ENCODE measurements at places on chromosomes 5 and 9.

DNA sequence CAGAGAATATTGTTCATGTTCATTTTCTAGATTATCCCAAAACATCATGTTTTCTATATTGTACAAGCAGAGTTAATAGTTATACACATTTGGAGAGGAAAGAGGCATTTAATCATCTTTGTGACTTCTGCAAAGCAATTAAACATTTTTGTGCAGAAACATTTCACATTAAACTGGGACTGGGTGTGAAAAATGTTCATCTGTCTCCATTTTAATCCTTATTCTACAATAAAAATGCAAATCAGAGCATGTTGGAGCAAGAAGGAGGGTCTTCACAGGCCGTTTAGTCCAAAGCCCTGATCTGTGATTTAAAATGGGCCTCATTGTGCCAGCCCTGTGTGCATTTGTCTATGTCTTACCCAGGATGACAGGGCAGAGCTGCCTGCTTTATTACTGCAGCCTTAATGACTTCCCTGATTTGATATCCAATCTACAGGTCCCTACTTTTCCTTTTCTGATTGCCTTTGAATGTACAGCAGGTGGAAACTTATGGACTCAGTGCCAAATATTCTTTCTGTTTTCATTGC lies 183.5 kb downstream of the CAVIN4 start:
- no peak for DNase-seq

GRCh38 chr5:116980581-116980980 lies 406.0 kb upstream of the SEMA6A start:
- DNase-seq, result no peak

DNA sequence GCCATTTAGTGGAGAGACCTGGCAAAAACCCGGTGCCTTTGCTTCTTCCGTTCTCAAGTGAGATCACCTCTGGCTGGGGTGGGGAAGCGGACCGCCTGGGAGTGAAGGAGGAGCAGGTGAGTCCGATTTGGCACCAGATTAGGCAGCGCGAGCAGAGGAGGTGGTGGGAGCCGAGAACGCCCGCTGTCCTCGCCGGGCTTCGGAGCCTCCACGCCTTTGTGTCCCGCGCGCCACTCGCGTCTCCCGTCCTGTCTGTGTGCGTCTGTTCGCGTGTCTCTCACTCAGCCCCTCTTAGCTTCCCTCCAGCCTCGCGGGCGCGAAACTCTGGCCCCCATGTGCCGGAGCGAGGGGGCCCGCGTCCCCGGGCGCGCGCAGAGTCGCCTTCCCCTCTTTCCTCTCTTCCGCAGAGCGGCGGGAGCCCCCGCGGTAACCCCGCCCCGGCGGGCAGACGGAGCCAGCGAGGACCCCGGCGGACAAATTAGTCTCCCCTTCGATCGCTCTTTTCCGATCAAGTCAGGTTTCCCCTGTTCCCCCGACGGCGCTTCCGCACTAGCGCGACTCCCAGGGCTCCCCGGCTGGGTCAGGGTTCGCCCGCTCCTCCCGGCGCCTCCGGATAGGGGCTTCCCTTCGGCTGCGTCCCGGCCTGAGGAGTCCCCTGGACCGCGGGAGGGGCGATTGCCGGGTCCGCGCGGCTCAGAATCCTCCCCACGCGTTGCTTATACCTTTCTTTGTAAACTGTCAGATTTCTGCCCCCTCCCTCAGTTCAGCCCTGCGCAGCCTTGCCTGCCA lies 7.1 kb downstream of the POU4F3 start:
- DNase-seq, result no peak

DNA sequence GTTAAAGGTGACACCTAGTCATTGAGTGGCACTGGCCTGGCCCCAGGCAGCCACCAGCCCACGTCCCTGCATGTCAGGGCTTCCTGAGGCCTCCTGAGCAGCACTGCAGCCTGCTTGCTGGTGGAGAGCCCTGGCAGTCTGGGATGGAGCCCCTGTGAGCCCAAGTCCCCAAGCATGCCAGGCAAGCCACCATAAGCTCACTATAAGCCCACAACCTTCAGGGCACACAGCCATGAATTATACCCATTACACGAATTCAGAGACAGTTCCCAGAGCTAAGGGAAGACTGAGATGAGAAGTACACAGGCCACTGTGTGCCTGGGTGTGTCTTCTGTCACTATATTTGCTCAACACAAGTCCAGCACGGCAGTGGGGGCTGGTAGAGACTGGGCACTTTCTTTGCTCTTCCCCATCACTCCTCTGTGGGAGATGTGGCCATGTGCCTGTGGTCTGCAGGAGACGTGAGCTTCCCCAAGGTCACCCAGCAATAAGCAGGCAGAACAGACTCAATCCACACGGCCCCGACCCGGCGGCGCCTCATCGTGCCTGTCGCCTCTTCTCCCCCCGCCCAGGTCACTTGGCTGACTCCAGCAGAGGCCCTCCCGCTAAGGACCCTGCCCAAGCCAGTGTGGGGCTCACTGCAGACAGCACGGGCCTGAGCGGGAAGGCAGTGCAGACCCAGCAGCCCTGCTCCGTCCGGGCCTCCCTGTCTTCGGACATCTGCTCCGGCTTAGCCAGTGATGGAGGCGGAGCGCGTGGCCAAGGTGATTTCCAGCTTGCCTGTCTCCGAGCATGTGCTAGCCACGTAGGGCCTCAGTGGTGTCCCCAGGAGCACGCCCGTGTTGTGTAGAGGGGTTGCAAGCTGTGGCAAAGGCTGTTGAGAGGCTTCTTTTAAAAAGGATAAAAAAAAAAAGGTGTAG lies 114.8 kb downstream of the WNK2 start:
- DNase-seq, result no peak

GRCh38 chr5:111535879-111536549 lies 23.7 kb upstream of the STARD4 start:
- no peak for DNase-seq

DNA sequence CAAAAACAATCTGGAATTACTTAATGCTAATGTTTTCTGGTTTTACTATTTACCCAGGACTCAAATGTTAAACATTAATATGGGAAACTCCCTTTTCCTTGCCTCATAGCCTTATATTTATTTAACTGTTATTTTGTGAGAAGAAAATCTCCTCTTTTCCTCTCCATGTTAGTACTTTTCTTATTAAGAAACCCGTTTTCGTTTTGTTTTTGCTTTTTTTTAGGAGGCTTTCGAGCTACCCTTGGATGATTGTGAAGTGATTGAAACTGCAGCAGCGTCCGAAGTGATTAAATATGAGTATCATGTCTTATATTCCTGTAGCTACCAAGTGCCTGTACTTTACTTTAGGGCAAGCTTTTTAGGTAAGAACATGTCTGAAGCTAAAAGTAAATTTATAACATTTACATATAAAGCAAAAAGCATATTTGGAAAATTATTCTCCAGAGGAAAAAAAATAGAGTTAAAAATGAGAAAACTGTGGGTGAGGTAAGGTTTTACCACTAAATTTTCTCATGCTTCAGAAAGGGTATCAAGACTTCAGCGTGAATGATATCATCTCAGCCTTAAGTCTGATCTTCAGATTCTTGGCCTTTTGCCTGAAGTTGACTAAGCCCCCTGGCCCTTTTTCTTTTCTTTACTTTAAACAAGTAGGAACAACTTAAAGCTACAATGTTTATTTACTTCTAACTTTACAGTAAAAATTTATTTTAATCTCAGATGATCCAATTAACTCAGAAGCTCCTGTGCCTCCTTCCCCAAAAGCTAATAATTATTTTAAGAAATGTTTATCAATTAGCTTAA lies 113.8 kb downstream of the RPS23 start:
- DNase-seq, result no peak

DNA sequence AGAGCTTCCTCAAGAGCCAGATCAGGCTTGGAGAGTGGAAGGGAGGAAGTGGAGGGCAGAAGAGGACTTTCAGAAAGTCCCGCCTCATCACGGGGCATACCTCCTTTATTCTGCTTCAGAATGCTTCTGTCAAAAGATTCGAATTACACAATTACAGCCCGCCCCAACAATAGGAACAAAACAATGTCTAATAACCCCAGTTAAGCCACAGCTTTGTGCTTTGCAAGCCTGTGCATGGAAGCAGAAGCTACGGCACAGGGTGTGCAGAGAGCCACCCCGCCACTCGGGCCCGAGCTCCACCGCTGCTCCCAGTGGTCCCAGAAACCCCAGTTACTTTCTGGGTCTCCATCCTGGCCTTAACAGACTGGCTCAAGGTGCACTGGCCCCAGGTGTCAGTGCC lies 23.5 kb downstream of the HNRNPH1 start:
- DNase-seq, result no peak

GRCh38 chr5:168784454-168784853 lies 205.3 kb upstream of the PANK3 start:
- DNase-seq, result no peak

- no peak for DNase-seq
Measured at GRCh38 chr5:149235841-149236240, 35.8 kb upstream of the AFAP1L1 start.

DNA sequence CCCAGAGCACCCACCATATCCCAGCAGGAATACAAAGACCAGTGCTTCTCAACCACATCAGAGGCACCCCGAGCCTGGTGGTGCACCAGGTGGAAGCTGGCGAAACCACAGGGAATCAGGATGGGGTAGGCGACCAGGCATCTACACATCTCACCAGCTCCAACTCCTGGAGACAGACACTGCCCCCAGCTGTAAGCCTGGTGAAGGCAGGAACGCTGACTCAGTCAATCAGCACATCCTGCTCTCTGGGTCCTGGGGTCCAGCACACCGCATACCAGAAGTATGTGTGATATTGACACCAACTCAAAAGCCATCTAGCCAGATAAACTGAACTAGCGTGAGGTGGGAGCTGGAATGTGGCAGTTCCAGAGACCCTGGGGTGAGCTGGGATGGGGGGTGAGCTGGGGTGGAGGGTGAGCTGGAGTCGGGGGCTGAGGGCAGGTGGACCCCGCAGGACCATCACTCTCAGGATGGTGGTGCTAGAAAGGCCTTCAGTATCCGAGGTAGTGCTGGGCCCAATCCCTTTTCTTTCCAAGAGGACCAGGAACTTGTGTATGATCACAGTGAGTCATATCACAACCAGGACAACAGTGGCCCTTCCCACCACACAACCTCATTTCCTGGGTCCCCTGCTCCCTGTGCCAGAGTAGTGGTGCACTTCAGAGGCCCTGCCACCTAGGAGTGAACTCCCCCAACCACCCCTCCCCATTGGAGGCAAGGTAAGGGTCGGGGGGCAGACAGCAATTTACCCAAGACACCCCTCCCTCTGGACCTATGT lies 2.5 kb downstream of the DBN1 start:
- no peak for DNase-seq

GRCh38 chr9:100170085-100170484 lies 71.0 kb downstream of the INVS start:
- no peak for DNase-seq

- DNase-seq, result no peak
Measured at GRCh38 chr5:107403228-107403953, 267.3 kb downstream of the EFNA5 start.

DNA sequence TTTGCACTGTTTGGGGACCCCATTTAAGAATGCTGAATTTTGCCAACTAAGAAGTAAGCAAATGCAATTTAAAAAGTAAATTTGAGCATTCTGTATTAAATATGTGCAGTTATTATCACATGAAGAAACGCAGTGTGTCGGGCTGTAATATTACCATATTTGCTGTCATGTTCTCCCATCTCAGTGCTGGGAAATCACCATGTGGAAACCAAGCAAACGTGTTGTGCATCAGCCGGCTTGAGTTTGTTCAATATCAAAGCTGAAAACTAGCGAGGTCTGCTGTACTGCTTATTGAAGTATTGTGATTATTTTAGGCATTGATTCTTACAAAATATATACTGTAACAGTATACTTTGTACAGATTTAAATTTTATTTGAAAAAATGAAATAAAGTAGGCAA lies 2.6 kb downstream of the IGIP start:
- DNase-seq, result no peak

DNA sequence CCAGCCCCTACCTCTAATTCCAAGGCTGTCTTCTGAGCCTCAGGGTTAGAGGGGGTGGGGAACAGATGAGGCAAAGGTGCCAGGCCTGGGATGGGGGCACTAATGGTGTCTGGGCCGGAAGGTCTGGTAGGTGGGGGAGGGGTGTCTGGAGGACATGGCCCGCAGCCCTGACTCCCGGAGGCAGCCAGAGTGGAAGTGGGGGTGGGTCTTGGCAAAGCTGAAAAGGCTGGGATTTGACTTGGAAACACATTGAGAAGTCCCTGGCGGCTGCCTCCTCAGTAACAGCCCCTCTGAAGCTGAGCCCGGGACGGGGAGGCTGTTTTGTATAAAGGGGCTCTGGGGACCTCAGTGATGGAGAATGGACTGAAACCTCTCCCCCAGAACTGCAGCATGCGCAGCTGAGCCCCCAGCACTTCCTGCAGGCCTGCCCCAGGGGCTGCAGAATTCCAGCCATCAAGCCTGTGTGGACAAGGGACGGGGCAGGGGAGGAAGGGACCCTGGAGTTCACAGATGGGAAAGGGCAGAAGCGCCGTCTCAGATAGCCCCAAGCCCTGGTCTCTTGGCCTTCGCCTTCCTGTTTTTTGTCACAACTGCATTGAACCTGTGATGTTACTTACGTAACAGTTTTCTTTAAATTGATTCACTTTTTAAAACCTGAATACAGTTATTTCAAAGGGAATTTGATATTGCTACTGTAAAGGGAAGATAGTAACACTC lies 49.3 kb upstream of the SYNPO start:
- no peak for DNase-seq

DNA sequence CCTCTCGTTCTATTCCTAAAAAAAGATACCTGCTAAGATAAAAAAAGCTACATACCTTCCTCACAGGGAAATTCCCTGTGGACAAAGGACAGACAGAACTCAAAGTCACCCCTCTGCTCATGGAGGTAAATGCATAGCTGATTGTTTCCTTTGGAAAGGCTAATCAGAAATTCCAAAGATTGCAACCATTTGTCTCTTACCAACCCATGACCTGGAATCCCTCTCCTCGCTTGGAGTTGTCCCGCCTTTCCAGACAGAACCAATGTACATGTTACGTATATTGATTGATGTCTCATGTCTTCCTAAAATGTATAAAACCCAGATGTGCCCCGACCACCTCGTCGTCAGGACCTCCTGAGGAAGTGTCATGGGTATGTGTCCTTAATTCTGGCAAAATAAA lies 49.2 kb upstream of the LIFR start:
- DNase-seq, result no peak

GRCh38 chr5:108167174-108167573 lies 214.7 kb downstream of the FBXL17 start:
- no peak for DNase-seq

DNA sequence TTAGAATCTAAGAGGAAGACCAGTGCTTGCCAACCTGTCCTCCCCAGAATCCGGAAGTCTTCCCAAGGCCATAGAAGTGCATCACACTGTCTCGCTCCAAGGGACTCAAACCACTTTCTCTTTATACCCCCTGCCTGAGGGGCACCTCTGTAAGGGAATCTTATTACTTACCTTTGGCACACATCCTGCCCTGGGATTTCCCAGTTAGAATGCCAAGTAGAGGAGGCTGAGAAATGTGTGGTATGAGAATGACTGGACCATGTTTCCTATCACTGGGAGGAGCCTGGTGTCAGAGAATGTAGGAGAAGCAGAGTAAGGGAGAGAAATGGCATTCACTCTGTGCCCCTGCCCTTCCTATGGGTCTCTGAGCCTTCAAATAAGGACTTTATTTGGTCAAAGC lies 85.8 kb downstream of the AOPEP start:
- DNase-seq, result no peak

- no peak for DNase-seq
Measured at GRCh38 chr5:90055831-90056328, 353.7 kb downstream of the CETN3 start.

GRCh38 chr5:168590666-168591065 lies 11.5 kb upstream of the PANK3 start:
- DNase-seq, result no peak

All from stimulated activated CD4-positive, alpha-beta T cell treated with anti-CD3 and anti-CD28 coated beads, TNF-alpha, amount 100 ng/mL, for 24 hours (primary cell).